ENCODE measurements at places on chromosomes 6 and 20. TPM values are rescaled to one million over a fixed set of nuclear protein-coding genes. Genes with fewer than 3 reads are reported as not detected.

DNA sequence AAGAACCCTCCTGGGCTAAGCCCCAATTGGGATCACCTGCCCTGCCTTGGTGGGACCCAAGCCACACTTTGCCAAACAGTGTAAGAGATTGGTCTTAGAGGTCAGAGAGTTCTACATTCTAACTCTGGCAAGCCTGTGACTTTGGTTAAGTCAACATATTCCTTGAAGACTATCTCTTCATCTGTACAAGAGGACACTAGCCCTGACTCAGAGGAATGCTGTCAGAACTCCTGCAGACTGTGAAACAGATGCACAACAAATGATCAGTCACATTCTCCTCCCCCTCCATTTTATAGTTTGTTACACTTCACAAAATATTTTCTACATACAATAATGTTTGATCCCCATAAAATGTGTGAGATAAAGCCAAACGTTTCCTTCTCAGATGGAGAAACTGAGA lies 91.7 kb upstream of the EPB41L1 start:
- DNase-seq: no peak

DNA sequence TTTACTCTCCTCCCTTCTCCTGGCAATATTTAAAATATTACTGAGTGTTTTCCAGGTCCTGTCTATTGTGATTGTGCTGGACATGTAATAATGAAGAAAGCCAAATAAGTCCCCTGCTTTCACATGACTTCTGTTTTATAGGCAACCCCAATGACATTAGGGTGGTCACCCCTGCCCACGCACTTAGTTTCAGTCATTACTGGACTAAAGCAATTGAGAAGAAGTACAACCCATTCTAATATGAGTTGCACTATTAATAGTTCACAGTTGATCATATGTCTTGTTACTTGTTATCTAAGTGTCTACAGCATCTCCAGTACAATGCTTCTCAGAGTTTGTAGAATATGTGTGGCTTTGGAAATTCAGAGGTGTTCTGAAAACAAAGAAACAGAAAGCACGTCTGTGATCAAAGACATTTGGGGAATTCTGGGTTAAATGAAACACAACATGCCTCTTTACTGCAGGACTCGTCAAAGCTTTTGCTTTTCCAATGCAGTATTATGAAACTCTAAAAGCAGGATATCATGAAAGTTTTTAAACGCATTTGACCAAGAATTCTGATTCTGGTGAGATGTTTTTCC lies 789.5 kb downstream of the DHX35 start:
- DNase-seq: no peak

DNA sequence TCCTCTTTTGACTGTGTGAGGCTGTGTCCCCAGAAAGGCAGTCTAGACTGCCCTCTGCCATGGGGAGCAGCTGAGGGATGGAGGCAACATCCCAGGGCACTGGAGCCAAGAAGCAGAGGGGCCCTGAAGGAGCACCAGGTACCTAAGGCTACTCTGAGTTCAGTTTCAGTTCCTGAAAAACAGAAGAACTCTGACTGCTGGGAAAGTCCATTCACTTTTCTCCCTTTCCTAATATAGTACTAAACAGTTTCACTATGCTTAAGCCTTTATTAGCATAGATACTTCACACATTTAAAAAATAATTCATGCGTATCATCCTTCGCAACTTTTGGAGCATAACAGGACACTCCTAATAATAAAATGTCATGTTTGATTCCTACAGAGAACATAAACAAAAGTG lies 130.0 kb downstream of the FOXC1 start:
- DNase-seq: no peak

DNA sequence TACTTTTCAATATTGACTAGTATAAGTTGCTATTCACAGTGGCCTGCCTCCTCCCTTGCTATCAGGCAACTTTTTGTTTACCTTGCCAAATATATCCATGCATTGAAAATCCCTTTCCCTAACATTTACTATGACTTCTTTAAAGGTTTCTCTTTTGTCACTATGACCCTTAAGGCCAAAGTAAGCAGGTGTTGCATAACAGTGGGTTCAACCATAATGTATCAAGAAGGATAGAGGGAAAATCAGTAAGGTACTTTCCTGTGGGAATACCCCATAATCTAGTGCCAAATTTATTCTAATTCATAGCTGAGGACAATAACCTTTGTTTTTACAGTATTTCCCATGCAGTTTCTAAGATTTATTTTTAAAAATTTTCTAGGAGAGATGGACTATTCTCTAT lies 527.6 kb downstream of the CDKAL1 start:
- no peak for DNase-seq

DNA sequence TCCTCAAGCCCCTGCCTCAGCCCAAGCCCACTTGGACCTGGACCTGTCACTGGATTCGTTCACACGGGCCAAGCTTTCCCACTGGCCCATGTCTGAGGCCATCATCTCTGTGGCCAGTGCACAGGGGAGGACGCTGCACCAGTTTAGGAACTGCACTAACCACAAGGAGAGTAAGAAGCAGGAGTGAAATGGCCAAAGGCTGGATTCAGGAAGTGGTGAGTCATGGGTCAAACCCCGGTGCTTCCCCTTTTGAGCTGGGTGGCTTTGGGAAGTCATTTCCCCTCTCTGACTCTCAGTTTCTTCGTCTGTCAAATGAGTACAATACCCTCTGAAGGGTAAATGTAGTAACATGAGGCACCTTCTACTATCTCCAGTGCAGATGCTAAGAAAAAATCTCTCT lies 87.9 kb downstream of the CD40 start:
- DNase-seq: no peak

DNA sequence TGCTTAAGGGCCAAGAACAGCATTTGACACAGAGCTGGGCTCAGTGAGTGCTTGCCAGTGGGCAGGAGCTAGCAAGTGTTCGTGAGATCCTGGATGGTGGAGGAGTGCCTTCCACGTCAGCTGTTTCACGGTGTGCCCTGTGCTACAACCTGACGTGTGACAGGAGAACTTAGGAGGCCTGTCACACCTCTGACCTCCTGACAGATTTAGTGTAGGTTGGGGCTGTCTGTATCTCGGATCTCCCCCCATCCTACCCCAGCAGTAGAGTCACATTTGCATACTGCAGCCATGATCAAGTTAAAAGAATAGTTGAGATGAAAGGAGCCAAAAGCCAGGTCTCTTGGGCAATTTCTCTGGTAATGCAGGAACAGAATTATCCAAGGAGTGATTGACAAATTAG lies 200.8 kb upstream of the CHD6 start:
- no peak for DNase-seq

DNA sequence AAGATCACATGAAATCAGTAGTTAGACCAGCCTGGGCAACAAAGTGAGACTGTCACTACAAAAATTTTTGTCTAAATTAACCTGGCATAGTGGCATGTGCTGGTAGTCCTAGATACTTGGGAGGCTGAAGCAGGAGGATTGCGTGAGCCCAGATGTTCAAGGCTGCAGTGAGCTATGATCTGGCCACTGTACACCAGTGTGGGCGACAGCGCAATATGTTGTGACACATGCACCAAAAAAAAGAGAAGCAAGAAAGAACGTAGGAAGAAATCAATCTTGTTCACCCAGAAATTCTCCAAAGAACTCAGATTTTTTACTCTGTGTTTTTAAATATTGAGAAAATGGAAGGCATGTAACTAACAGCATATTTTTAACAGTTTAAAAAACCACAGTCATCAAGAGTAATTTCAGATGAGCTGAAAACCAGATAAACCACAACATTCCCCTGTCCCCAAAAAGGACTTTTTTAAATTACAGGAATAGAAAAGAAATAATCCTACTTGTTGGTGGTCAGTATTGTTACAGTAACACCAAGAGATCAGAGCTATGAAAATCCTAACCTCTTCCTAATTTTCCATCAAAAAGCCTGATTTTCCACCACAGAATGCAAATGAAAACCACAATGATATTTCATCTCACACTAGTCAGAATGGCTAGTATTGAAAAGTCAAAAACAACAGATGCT lies 240.2 kb downstream of the KHDC1L start:
- DNase-seq: no peak

The CSTF1 gene
- total RNA-seq: 66.2 TPM

The FITM2 gene
- 2.0 TPM for total RNA-seq

The LTA gene
- 724 TPM for total RNA-seq

The BPIFB4 gene
- total RNA-seq: not detected

The C20orf202 gene
- not detected for total RNA-seq
